DMS53 (cell line): ENCODE measurements at places on chromosomes 7 and 10.

DNA sequence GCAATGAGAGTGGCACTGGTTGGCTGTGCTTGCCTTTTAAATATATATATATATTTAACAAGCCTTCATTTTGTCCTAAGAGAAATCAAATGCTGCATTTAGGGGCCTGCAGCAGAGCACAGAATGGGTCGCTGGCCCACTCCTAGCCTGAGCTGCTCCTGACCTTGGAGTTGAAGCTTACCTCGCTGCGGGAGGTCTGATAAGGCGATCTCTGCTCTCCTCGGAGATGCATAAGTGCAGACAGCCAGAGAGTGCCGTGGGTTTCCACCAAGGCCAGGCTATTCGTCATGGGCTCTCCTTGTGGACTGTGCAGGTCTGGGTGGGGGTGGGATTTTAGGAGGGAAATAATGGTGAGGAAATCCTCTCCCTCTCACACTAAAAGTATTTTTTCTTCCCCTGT is 99.5 kb upstream of the IKZF1 start:
- no peak for DNase-seq

GRCh38 chr10:24825551-24825950 is 101.9 kb upstream of the ARHGAP21 start:
- DNase-seq = no peak

DNA sequence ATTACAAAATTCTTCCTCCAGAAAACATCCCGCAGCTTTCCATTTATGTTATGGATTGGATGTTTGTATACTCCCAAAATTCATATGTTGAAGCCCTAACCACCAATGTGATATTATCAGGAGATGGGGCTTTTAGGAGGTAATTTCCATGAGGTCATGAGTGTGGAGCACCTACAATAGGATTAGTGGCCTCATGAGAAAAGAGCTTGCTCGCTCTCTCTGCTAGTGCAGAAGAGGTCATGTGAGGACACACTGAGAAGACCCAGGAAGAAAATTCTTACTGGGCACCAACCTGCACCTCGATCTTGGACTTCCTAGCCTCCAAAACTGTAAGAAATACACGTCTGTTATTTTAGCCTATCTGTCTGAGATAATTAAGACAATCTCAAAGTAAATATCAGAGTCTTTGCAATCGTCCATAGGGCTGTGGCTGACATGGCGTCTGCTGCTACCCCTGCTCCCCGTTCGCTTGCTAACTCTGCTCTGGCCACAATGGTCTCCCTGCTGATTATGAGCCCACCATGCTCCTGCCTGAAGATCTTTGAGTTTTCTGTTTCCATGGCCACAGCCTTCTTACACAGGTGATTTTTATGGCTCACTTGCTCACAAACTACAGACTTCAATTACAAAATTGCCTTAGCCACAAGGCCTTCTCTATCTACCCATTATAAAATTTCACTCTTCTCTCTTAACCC is 333.3 kb downstream of the CACNA2D1 start:
- no peak for DNase-seq

DNA sequence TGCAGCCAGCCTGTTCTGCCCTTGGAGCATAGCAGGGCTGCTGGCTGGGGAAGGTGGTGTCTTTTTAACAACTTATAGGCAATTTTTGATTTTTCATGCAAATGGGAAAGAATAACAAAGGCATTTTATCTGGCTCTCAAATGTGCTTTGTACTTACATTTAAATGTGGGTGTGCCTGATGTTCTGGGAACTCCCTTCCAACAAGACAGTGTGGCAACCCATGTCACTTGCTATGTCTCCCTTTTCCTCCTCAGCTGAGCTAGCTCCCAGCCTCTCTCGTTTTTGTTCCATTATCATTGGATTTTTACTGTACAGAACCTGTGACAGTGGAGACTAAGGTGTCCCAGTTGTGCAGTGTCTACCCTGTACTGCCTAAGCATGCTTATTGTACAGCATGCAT is 93.5 kb upstream of the PDCD4 start:
- DNase-seq = no peak
